Naive thymus-derived CD8-positive, alpha-beta T cell (primary cell): ENCODE measurements at places on chromosomes 6 and 20. TPM values are rescaled to one million over a fixed set of nuclear protein-coding genes. Genes with fewer than 3 reads are reported as not detected.

HLA-DOA gene
- 33.2 TPM for polyA plus RNA-seq

PPP1R3G gene
- not detected for polyA plus RNA-seq

GRCh38 chr20:25460566-25461280 lies 53.2 kb downstream of the GINS1 start:
- DNase-seq, result no peak

GRCh38 chr6:36618366-36619355 lies 24.5 kb downstream of the SRSF3 start:
- no peak for DNase-seq

DNA sequence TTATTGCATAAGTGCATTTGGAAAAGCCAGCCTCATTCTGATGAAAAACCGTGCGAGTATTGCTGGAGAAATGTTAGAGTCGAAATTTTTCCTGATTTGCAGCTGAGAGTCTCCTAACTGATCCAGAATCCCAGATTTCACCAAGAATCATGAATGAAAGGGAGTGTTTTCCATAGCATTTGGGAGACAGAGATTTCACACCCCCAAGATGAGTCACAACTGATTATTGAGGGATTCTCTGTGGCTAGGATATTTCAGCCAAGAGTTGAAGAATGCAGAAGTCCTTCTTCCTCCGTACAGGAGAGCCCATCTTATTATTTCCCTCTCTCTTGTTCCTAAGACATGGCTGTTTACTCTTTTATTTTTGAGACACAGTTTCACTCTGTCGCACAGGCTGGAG lies 82.2 kb upstream of the SALL4 start:
- no peak for DNase-seq

- no peak for DNase-seq
These were observed 4.7 kb downstream of the DNTTIP1 start for GRCh38 chr20:45796337-45797065.

GRCh38 chr20:41499064-41499463 lies 119.1 kb downstream of the CHD6 start:
- no peak for DNase-seq

GRCh38 chr20:48667481-48667880 lies 160.3 kb downstream of the PREX1 start:
- no peak for DNase-seq

GRCh38 chr6:87663434-87663833 lies 38.6 kb downstream of the AKIRIN2 start:
- no peak for DNase-seq

DNA sequence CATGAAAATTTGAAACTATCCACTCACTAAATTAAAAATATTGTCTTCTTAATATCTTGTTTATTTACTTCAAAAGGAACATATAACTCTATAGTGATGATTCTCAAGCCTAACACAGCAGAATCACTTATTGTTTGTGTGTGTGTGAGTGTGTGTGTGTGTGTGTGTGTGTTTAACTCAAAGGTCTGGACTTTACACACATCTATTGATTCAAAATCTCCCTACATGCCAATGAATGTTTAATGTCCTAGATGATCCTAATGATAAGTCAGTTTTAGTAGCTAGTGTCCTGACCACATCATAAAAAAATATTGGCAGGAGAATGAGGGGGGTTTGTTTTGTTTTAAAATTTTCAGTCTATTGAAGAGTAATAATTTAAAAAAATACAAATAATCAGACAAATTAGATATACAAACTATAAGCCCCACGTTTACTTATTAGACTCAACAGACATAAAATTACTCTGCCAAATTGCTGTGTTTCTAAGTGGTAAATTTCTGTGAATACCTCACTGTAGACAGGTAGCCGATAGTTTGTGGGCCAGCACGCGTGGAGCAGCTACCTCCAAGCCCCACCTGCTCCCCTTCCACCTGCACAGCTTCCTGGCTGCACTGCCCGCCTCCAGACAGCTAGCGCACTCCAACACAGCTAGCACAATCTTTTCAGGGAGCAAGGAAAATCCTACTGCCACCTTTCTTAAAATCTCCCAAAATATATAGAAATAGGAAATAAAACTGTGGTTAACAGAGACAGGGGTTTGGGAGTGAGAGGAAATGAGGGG lies 349.6 kb downstream of the PKHD1 start:
- no peak for DNase-seq
